PC-3 (cell line): ENCODE measurements at places on chromosomes 12 and 14. TPM values are rescaled to one million over a fixed set of nuclear protein-coding genes. Genes with fewer than 3 reads are reported as not detected.

The BHLHE41 gene
- 77.6 and 81.0 TPM in 2 replicates for total RNA-seq

The RNU4-1 gene
- under 0.01 TPM in 2 replicates for total RNA-seq

The MYO1H gene
- total RNA-seq, result not detected in 2 replicates

The ALG10 gene
- total RNA-seq, result 15.7 TPM in 2 replicates

The IRAK3 gene
- not detected in 2 replicates for total RNA-seq

The RAD9B gene
- 0.40 and 0.52 TPM in 2 replicates for total RNA-seq

The ZFYVE26 gene
- 20.0 and 21.1 TPM in 2 replicates for total RNA-seq

The SLC6A15 gene
- not detected in 2 replicates for total RNA-seq
